ENCODE measurements at places on chromosomes 2 and 18. TPM values are rescaled to one million over a fixed set of nuclear protein-coding genes. Genes with fewer than 3 reads are reported as not detected.

Gene DSG1
- total RNA-seq, result 0.89 TPM

Gene LOXL3
- total RNA-seq, result 3.6 TPM

Gene OTOS
- not detected for total RNA-seq

Gene DCDC2C
- not detected for total RNA-seq

Gene DAPL1
- not detected for total RNA-seq

Gene CHRND
- total RNA-seq, result not detected

Gene SYT4
- not detected for total RNA-seq

Gene DNER
- 2.3 TPM for total RNA-seq

Gene CENPA
- total RNA-seq, result 0.51 TPM

Gene STON1
- 8.1 TPM for total RNA-seq

Gene CRYGD
- not detected for total RNA-seq

Gene MERTK
- 5.0 TPM for total RNA-seq

Gene SCN7A
- 27.7 TPM for total RNA-seq

Gene ABCG8
- total RNA-seq, result 0.11 TPM

Gene GPR17
- total RNA-seq, result not detected

Gene C2orf72
- total RNA-seq, result 0.05 TPM

Gene TLX2
- total RNA-seq, result not detected

Gene TMEM169
- total RNA-seq, result 0.62 TPM
